ENCODE measurements at places on chromosomes 1 and 21. TPM values are rescaled to one million over a fixed set of nuclear protein-coding genes. Genes with fewer than 3 reads are reported as not detected.

DNA sequence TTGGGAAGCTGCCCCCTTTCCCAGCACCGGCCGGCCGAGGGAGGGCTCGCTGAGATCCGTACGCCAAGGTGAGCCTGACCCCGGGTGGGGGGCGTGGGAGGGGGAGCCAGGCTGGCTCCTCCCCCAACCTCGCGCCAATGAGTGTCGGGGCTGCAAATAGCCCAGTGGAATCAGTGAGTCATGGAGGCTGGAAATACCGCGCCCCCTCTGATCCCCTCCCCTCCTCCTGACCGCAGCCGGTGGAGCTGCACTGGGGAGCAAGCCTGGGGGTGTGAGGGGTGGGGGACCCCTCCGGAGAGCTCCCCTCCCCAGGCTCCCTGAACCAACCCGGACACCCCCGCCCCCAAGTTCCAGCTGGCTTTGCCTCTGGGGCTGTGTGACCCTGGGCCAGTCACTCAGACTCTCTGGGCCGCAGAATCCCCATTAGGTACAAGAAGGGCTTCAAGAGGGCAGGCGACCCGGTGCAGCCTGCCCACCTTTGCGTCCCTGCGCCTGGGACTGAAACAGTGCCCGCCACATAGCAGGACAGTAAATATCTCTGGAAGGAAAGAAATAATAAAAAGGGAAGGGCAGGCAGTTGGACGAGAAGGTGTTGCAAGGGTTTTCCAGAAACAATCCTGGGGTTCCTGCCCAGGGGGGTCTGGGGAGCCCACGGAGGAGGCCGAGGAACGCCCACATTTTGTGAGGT is 4.5 kb downstream of the HSPB7 start:
- peak; percentile 87 for DNase-seq

- DNase-seq, result peak; percentile 96
Measured at GRCh38 chr1:21869620-21870121, 57.6 kb downstream of the LDLRAD2 start.

TNFSF4 gene
- total RNA-seq, result 14.6 TPM

GRCh38 chr1:85142753-85143152 is 58.1 kb downstream of the SYDE2 start:
- no peak for DNase-seq

SPRR1B gene
- total RNA-seq, result not detected

- peak; percentile 42 for DNase-seq
Measured at GRCh38 chr1:240888039-240888786, 276.3 kb upstream of the GREM2 start.

DNA sequence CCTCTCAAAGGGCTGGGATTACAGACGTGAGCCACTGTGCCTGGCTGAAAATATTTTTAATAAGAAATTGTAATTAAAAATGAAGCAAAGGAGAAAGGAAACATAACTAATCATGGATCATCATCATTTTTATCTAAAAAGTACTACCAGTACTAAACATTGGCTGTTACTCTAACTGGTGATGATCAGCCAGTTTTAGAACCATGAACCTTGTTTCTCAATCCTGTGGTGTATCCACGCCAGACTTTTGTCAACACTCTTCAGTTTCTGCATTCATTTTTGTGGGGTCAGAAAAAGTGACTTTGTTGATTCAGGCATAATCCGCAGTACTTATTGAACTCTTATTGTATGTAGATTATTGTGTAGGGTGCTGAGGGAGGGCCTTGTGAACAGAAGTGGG is 52.3 kb downstream of the VPS13D start:
- DNase-seq, result no peak

DNA sequence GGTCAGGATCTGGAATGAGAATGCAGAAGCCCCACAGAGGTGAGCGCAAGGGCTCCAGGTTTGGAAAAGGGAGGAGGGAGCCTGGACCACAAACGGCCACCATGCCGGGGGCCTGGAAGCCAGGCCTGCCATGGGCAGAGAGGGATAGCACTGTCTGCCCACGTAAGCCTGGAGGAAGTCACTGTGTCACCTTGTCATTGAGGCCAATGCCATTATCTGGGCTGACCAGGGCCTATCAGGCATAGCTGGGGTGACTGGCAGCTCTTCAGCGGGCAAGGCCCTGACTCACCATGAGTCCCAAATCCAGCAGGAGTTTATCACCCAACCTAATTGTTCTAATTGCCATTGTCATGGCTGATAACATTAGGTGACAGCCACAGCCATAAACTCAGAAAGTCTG is 84.6 kb downstream of the MATN1 start:
- DNase-seq, result no peak

RASSF5 gene
- total RNA-seq, result 1.6 TPM

DNA sequence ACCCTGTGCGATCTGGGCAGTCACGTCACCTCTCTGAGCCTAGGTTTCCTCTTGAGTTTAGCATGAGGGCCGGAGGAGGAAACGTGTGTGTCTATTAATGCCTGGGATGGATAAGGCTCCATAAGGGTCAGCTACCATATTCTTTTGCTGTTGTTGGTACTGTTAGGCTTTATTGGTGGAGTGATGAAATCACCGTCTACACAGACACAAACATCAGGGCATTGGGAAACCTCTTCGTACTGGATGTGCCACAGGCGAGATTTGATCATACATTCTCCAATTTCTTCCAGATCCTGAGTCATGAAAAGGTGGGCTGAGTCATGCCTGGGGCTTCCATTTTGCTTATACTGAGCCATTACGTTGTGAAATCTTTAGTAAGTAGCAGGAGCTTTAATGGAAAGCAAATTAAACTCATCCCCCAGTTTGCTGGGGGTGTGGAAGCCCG is 24.9 kb upstream of the GRHL3 start:
- peak; percentile 99 for DNase-seq

DPYD gene
- 37.9 TPM for total RNA-seq

GRCh38 chr1:151811181-151811580 is 6.0 kb upstream of the LINGO4 start:
- DNase-seq, result peak; percentile 43

SPRR2E gene
- total RNA-seq, result not detected

SLC35F3 gene
- 0.64 TPM for total RNA-seq

DNA sequence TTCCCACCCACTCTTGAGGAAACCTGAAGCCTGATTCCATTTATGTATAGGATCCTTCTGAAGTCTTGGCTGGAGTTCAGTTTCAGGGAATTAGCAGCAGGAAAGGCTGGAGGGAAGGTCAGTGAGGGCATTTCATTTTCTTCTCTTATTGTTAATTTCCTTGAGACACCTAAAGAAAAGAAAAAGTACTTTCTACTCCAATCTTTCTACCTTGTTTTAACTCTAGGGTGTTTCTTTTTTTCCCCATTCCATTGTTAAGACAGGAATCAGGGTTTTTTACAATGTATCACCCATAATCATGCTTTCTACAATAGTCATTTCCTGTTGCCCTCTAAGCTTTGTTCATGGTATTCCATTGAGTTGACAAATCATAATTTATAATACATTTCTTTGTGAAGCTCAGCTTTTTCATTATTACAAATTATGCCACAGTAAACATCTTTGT is 27.4 kb downstream of the SNRPE start:
- peak; percentile 82 for DNase-seq

- no peak for DNase-seq
Measured at GRCh38 chr21:26107429-26107828, 63.1 kb downstream of the APP start.

DNA sequence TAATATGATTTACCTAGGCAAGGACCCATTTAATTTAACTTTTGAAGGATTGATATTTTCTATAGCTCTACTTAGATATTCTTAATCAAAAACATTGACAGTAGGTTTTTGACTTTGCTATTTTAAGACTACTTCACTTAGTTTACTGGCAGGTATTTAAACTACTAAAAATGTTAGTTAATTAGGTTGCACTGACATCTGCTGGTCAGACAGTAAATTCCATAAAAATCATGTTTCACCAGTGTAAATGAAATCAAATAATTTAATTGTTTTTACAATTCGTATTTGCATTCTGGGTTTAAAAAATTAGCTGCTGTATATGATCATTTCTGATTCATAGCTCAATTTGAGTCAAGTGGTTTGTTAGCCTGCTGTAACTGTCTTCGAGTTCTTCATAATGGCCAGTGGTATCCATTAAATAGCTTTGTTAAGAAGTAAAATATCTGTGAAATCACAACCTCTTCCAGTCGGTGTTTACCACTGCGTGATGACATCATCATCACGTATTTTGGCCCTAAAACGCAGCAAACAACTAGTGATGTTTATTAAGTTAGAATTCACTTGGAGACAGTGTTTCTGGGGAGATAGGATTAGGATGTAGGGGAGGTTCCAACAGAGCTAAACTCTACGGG is 26.2 kb downstream of the EXTL2 start:
- peak; percentile 55 for DNase-seq

Data from M059J (cell line).